ENCODE measurements at places on chromosomes 1 and 21.

- DNase-seq: no peak
These were observed 90.8 kb downstream of the NFIA start for GRCh38 chr1:61173118-61173517.

- no peak for DNase-seq
These were observed 77.8 kb upstream of the KIAA0040 start for GRCh38 chr1:175270361-175270760.

DNA sequence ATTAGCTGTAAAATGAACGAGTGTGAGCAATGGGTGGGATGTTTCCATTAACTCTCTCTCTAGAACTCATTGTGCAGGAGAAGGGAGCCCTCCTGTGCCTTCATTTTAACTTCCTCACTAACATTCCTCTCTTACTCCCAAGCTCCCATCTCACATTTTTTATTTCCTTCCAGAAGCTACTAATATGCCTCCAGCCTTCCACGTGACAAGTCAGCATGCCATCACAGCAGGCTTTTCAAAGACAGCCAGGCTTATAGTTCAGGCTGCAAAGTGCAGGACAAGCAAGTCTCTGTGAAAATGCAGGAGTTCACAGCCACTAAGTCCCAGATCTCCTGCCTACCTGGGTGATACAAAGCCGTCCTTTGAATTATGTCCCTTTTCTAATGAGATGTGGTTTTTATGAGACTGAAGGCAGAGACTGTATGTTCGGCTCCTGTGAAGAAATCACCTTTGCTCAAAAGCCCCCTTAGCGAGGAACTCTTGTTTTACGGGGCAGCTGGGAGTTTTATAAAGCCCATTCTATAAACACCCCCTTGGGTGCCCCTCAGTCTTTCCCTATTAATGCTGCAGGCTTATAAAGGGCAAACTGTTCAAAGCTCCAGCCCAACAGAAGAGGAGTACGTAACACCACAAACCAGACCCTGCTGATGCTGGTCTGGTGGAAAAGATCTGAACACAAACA, 14.8 kb upstream of the ANGPTL7 start:
- DNase-seq: no peak

DNA sequence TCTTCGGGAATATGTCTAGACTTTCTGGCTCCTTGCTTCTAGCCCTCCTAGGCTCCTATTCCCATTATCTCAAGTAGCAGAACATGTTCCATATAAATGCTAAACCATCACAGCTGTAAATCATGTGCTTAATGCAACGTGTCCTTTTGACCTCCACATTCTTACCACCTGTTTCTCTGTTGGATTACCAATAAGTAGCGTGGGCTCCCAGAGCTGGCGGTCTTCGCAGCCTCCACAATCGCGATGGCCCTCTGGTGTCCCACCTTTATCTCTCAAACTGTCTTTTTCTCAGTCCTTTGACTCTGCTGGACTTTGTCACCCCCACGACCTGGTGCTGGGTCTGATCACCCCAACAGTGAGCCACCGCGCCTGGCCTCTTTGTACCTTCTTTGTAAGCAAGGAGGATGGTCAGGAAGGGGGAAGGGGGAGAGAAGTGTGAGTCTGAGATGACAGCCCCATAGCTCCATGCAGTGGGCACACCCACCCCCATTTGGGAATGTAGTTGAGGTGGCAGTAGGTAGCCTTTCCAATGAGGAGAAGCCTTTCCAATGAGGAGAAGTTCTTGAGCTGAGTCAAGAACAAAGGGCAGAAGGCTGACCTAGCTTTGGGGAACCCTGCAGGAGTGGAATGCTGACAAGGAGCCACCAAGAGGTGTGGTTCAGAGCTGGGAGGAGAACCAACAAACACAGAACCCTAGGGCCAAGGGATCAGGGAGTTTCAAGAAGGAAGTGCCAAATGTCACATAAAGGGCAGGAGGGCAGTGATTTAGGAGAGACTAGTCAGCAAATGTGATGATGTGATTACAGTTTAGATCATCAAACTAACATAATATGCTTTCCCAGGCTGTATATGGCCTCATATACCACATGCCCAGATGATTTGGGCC, 14.2 kb downstream of the TRAF5 start:
- no peak for DNase-seq

DNA sequence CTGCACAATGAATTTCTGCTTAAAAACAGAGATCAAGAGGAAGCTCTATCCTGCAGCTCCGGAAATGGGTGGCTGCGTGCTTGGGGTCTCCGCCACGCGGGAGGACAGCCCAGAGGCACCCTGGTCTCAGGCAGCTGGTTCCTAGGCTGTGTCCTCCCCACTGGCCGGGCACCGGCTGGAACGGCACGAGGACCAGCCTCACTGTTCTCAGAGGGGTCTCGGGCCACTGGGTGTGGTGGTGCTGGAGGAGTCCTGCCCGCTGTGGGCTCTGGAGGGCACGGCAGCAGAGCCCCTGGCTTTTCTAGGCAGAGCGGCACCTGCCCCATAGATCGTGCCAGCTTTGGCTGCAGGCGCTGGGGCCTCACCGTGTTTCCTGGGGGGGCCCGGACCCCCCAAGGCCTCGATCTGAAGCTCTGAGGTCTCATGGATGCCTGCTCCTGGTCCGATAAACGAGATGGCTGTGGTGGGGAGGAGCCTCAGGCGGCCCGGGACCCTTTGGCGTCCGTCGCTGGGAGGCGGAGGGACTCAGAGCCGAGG, 8.2 kb upstream of the RNF223 start:
- no peak for DNase-seq

GRCh38 chr1:53508991-53509666, 49.9 kb downstream of the DMRTB1 start:
- DNase-seq: no peak

DNA sequence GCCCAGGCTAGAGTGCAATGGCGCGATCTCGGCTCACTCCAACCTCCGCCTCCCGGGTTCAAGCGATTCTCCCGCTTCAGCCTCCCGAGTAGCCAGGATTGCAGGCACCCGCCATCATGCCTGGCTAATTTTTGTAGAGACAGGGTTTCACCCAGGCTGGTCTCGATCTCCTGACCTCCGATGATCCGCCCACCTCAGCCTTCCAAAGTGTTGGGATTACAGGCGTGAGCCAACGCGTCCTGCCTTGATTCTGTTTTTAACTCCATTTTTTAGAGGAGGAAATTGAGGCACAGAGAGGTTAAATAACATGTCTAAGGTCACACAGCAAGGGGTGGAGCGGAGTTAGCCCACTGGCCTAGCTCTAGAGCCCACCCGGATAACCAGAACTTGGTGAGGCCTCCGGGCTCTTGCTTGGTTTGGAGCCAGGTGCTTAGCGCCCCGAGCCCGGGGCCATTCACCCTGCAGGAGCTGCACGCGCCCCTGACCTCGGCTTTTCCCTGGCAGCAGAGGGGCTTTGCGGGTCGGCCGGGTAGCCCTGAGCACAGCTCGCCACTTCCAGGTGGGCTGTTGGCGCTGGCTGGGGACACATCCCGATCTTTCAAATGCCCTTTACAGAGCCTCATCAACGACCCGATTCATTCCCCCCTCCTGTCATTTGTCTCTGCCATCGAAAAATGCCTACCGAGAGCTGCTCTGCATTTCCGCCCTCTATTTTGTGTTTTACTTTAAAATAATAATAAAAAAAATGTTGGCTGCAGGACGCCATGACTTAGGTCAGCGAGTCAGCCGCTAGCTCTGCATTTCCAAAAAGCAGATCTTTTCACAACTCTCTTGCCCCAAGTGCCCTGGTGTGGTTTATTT, 11.2 kb downstream of the SIM2 start:
- DNase-seq: no peak

DNA sequence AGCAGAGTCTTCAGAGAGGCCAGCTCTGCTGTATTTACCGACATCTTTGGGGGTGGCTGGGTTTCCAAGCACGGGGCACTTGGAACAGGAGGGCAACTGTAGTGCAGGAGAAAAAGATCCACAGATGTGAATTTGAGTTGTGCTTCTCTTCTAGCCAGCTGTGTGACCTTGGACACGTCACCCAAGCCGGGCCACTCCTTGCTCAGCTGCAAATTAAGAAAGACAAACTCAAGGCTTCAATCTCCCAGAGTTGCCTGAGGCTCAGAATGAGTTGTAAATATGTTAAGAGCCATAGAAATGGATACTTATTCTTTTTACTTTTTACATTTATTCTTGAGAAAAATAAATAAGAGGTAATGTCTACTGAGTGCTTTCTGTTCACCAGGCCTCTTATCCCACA, 24.3 kb downstream of the GRIK3 start:
- DNase-seq: no peak

GRCh38 chr1:192067360-192067759, 90.9 kb upstream of the RGS18 start:
- no peak for DNase-seq
